ENCODE measurements at places on chromosomes 6 and 20.

DNA sequence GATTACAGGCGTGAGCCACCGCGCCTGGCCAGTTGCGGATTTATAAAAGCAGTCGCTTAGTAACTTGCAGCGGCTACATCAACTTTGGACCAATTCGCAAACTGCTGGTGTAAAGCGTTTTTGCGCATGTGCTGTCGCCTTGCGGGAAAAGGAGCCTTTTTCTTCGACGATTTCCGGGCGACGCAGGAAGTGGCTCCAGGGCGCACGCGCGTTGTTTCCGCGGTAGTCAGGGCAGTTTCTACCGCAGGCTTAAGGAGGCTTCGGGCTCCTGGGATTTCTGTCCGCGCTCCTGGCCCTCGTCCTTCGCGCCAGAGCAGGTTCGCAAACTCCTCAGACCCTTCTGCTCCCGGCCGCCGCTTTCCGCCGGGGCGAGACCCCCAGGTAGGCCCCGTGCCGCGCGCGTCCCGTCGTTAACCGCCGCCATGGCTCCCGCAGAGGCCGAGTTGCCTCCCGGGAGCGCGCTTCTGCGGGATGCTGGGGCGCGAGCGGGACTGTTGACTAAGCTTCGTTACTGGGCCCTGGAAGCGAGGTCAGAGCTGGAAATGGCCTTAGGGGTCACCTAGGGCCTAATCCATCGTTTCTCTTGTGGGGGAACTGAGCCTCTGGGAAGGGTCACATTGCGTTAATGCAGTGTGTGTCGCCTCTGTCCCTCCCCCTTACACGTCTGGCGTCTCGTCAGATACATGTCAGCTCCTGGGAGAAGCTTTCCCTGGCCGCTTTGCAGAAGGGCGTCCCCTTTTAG lies at the start of gene RAE1:
Gene RAE1 (plus strand): TSS at position 214 of the 742 bp plus-strand sequence. CDS start 2,784 bp downstream, outside the sequence.
- DNase-seq: peak; percentile 90

- no peak for DNase-seq
These were observed 40.7 kb downstream of the KCNK5 start for GRCh38 chr6:39188571-39188970.

DNA sequence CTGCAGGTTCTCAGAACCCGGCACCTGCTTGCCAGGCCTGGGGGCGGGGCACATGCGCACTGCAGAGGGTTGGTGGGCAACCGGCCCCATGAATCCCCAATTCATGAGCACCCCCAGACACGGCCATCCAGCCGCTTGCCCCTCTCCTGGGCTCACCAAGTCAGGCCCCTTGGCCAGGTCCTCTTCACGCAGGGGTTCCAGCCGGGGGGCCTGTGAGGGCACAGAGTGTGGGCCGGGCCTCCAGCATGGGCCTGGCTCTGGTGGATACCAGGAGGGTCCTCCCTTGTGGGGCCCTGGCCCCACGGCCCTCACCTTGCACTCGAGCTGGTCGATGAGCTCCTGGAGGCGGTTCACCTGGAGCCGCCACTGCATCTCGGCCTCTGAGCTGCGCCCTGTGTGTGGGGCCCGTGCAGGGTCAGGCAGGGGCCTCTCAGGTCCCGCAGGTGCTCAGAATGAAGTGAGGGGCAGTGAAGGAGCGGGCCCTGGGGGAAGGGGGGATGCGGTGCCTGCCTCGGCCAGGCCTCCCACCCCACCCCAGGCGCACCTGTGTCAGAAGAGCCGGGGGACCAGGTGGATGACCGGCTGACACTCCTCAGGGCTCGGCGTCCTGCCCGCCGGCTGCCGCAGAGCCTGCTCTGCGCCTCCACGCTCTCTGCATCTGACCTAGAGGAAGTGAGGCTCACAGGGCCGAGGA lies 2.6 kb upstream of the C20orf144 start:
- no peak for DNase-seq

- no peak for DNase-seq
These were observed 32.5 kb downstream of the SDHAF4 start for GRCh38 chr6:70599187-70599586.

GRCh38 chr6:5772408-5773120 lies 234.2 kb downstream of the NRN1 start:
- no peak for DNase-seq

DNA sequence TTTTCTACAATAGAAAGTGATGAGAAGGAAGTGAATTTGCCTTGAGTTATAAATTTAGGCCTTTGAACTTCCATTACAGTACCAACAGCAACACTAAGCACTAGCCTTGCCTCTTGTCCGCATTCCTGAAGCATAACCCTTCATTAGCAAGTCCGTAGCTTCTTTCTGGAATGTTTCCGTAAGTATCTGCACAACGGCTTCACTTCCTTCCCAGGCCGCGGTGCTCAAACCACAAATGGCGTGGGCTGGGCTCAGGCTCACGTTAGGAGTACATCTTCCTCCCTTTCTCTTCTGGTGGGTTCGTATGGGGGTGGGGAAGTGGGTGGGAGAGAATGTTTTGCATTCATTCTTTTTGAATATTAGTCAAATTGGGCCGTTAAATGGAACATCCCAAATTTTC lies 193.8 kb upstream of the SNX9 start:
- no peak for DNase-seq

DNA sequence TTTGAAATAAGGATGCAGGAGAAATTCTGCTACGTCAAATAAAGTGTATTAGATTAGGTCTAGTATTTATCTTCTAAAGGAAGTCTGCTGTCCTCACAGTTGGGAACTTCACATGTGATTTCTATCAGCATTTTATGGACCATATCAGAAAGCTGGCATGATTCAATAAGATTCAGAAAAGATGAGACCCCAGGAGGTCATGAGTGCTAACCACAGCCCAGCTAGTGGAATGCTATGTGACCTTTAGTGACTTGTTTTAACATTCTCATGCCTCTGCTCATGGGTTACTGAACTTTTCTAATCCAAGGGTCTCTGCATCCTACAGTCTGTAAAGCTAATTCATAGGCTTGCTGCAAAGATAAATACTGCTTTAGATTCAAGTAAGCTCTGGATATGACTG lies 150.1 kb downstream of the GMPR start:
- DNase-seq: no peak

- peak; percentile 36 for DNase-seq
These were observed 5.2 kb downstream of the FOXO3 start for GRCh38 chr6:108565893-108566292.

GRCh38 chr6:118893064-118893806 lies 717 bp upstream of the ASF1A start:
- DNase-seq: peak; percentile 78

Data from CD4-positive, alpha-beta T cell treated with Interleukin-12 subunit alpha and Interleukin-12 subunit beta, for 1 hour (primary cell).